ENCODE measurements at places on chromosomes 3 and 15.

- peak; percentile 94 for DNase-seq
These were observed 61.6 kb downstream of the RAB7A start for GRCh38 chr3:128787256-128788253.

DNA sequence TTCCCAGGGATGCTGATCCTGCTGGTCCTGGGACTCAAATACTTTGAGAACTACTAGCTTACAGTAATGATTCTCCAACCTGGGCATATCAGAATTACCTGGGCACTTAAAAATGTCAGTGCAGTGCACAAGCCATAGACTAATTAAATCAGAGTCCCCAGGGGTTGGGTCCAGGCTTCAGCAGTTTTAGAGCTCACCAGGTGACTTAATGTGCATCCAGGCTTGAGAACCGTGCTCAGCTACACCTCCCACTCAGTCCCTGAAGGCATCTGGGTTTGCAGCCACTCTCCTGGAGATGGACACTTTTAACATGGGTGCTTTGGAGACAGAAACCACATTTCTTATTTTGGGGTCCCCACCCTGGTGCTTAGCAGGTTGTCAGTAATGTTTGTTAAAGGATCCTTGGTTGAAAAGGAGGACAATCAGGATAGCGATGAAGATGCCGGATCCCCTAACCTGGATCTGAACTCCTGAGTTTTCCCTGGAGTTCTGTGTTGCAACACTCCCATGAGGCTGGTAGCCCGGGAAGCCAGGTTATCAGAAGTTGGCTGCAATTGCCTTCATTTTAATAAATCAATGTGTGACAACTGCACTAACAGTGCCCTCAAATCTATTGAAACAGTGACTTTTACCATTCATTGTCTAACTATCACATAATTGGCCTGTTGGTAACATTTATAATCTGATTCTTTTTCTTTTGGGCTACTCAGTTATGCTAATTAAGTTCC is 48.1 kb downstream of the BFSP2 start:
- DNase-seq, result no peak

- no peak for DNase-seq
These were observed 45.6 kb upstream of the NMD3 start for GRCh38 chr3:161175506-161175905.

DNA sequence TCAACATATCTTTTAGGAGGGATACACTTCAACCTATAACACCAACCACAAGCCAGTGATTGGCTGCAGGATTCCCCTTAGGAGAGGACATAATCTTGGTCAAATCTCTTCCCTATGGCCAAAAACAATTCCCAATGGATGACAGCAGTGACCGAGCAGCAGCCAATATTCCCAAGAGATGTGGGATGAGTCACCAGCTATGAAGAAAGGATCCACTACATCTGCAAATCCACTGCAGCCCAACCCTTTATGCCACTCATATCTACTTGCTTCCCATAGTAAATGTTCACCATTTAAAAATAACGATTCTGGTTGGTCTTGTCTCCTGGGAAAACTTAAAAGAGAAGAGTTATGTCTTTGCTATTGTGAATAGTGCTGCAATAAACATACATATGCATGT is 4.5 kb upstream of the IQCF5 start:
- no peak for DNase-seq
